NCI-H226 (cell line): ENCODE measurements at places on chromosomes 4 and X.

GRCh38 chr4:45663628-45664081, 460.2 kb downstream of the GABRG1 start:
- peak; percentile 5 for DNase-seq

- DNase-seq: no peak
Measured at GRCh38 chrX:12794654-12795053, 3.4 kb downstream of the PRPS2 start.

DNA sequence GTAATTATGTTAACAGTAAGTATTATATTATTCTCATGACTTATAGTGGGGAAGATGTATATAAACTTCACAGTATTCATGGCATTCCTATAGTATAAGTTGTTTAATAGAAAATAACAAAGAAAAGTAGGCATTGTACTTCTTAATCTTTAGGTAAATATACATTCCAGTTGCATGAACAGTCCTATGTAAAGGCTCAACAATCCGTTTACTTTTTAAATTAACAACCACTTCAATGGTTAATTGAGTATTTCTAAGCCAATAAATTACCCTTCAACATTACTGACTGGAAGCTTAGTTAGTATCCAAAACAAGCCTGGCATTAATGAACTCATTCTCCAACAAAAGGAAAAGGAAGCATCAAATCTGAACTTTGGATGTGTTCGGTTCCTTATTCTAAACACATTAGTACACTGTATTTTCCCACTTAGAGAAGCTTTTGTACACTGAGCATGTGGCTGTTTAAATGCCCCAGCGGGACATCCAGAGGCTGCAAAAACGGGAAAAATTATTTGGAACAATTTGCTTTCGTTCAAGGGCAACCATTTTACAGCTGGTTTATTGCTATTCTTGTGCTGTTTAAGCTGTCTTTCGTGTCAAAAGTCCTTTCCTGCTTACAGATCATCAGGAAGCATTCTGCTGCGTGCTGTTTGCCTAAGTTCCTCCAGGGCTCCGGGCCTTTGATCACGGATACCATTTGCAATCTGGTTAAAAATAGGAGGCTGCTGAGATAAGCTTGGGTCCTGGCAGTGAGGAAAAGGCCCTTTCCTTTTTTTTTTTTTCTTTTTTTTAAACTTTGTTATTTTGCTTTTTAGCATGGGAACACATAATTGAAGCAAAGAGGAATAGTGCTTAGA, 460.3 kb downstream of the SPRY1 start:
- no peak for DNase-seq

DNA sequence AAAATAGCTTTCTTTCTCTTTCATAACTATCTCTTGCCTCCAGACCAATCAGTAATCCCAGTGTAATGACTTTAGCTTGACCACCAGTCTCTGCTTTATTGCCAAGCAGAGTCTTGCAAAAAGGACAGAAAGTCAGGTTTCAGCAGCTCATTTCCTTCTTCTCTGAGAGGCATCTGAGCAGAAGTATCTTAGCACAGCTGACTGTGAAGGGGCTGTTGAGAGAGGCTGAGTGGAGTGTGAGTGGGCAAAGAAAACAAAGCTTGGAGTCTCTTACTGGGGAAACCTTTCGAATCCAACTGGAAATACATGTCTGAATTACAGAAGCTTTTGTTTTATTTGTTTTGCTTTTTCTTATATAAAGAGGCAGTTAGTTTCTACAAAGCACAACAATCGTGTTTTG, 170.3 kb upstream of the IGFBP7 start:
- DNase-seq: no peak
